Occipital lobe (tissue), 3 donors: ENCODE measurements at places on chromosomes 1 and 21.
A peak's percentile ranks its signal among the peaks of the same experiment; 100 is the strongest.

DNA sequence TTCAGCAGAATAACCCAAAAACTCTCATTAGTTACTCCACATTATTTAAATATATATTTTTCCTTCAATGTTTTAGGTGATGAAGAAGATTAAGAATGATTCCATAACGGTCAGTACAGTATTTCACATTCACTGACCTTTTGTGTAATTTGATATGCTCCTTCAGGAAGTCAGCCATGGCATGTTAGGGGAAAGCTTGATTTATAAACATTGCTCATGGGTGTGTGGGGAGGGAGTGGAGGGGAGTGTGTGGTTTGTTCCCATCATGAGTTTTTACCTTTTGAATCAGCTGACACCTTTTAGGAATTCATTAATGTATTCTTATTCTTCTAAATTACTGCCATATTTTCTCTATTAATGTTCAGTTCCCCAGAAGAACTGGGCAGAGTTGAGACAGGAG is 240.2 kb downstream of the ATG4C start:
- DNase-seq = no peak

- no peak for DNase-seq
These were observed 24.2 kb downstream of the PDE9A start for GRCh38 chr21:42677339-42678321.

DNA sequence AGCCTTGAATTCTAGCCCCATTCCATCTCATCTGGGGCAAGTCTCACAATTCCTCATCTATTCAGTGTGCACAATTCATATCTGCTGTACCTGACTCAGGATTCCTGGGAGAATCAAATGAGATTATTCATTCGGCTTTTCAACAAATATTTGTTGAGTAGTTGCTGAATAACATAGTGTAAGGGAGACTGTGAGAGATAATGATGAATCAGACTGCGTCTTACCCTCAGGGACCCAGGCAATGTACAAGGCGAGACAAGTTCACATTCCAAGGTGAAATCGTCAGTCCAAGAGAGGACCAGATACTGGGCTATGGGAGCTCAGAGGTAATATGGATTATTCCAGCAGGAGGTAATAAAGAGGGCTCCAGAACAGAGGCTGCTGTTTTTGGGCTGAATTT is 67.8 kb upstream of the SMYD2 start:
- DNase-seq = no peak

DNA sequence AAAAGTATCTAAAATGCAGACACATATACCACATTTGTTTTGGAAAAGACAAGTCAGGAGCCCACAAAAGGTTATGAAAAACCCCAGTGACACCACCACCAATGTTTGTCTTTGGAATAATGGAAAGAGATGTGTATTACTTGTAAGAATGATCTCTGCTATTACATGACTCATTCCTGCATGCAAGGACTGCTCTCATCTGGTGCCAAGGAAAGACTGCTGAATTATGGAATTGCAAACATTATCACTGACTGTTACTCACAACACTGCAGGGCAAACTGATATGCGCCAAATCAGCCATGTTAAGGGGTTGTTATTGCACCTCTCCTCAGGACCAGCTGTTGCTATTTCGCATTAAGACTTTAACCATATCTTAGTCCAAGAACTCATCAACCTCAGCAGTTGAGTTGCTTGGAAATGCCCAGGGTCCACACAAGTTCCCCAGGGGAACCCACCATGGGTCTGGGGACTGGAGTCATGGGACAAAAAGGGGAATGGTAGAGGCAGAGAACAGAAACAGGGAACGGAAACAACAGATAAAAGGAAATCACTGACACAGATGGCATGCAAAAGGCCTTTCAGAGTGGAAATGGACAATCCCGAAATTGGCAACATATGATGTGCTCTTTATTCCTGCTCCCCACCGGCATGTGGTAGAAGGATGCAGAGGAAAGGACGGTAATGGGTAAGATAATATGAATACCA is 34.4 kb downstream of the CAPZB start:
- DNase-seq = no peak

DNA sequence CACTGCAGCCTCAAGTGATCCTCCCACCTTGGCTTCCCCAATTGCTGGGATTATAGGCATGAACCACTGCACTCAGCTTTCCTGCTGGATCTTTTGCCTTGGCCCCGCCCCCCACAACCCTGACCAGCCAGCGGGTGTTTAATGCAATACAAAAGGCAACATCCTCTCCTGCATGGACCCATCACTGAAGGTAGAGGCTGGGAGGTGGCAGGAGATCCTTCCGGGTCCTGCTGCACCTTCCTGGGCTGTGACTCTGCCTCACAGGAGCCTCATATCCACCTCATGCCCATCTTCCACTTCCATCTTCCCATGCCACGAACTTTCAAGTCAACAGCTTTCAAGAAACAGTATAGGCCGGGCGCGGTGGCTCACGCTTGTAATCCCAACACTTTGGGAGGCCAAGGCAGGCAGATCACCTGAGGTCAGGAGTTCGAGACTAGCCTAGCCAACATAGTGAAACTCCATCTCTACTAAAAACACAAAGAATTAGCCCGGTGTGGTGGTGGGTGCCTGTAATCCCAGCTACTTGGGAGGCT is 11.7 kb upstream of the WNT9A start:
- no peak for DNase-seq

GRCh38 chr1:158089925-158090637 is 90.6 kb upstream of the CD1D start:
- no peak for DNase-seq

DNA sequence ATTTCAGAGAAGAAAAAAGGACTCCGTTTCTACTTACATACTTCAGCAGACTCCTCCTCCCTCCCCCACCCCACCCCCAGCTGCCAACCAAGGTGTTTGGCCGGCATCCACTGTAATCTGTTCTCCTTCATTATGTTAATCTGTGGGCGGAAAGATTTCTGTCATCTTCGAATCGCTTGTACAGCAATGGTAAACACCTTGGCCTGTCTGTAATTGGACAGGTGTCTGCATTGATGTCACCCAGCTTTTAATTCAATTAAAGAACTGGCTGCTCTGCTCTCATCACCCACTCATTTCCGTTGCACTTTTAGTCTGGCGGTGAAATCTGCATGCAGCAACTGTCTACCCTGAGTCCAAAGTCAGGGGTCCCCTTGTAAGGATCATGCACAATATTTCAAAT is 368.6 kb downstream of the USH2A start:
- no peak for DNase-seq

DNA sequence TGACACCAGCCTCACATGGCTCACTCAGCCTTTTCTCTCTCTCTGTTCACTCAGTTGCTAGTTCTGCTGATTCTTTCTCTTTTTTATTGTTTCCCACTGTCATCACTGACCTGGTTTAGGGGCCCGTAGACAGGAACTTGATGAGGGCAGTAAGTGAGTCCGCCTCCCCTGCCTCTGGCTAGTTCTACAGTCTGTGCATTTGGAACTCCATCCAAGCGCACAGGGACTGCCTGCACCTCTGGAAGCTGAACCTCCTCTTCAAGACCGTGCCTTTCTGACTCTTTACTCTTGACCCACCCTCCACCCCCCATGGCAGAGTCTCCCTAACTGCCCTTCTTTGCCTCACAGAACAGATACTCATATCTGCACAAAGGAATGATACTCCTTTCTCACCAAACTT is 4.2 kb downstream of the TENT5C start:
- no peak for DNase-seq

DNA sequence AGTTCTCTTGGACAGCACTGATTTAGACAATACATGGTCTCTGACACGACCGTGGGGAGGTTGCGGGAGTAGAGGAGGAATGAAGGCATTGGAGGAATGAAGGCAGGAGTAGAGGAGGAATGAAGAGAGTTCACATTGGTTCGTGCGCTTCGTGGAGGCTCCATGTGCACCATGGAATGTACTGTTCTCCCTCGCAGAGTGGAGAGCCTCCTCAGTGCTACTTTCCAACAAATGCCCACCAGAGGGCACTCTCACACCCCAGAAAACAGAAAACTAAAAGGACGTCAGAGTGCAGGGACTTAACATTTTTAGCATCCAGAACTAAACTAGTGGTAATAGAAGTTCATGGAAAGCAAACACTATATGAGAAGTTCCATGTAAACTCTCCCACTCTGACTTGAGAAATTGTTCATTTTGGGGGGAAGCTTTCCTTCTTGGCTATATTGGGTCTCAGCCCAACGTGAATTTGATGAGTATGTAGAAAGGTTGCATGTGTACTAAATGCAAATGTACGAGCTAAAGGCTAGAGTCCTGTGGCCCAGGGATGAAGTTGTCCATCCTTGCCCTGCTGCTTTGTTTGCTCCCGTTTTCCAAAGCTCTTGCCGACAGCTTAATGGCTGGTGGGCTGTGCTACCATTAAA is 211.6 kb downstream of the LMX1A start:
- DNase-seq = peak; percentile 16

GRCh38 chr1:6471970-6472368 is 6.0 kb upstream of the TNFRSF25 start:
- no peak for DNase-seq

- no peak for DNase-seq
These were observed 60.8 kb downstream of the ITPKB start for GRCh38 chr1:226678251-226678650.

DNA sequence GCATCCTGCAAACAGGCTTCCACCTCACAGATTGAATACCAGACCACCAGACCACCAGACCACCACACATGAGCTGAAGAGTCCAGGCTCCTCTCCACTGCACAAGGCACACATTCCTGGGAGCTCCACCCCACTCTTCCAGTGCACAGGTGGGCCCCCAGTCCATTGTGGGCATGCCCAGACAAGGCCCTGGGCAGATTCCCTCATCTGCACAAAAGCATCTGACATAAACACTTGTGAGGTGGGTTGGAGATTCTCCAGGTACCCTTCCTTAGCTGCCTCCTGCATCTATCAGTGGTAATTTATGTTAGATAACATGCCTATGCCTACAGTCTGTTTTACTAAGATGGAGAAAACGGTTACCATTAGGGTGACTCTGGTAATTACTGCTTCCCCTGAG is 11.6 kb upstream of the CTBS start:
- DNase-seq = no peak

DNA sequence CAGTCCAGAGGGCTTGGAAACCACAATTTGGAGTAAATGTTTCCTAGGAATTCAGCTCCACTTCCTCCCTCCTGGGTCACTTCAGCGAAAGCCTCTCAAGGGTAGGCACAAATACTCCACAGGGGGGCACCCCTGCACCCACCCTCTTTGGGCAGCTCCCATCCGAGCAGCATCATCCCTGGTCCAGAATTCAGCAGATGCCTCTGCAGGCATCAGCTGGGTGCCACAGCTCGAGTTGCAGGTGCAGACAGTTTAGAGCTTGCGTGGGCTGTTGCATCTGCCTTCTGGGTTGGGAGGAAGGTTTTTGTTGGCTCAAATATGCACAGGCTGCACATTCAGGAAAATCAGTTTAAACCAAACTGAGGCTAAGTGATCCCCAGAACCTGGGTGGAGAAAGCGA is 25.0 kb downstream of the KANK4 start:
- peak; percentile 27 for DNase-seq

DNA sequence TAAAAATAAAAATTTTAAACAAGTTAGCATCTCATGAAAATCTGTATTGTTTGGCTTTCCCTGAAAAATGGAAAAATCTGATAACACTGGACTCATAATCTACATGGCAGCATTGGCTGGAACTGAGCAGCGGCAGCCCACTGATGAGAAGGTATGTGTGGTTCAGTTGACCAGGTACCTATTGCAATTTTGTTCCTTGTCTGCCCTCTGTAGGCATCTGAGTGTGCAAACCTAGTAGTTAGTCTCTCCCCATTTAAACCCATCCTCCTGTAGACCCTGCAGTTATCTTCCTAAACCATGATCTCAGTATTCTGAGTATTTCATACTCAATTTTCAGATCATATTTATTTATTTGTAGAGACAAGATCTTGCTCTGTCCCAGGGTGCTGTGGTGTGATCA is 59.4 kb upstream of the SERBP1 start:
- DNase-seq = no peak

DNA sequence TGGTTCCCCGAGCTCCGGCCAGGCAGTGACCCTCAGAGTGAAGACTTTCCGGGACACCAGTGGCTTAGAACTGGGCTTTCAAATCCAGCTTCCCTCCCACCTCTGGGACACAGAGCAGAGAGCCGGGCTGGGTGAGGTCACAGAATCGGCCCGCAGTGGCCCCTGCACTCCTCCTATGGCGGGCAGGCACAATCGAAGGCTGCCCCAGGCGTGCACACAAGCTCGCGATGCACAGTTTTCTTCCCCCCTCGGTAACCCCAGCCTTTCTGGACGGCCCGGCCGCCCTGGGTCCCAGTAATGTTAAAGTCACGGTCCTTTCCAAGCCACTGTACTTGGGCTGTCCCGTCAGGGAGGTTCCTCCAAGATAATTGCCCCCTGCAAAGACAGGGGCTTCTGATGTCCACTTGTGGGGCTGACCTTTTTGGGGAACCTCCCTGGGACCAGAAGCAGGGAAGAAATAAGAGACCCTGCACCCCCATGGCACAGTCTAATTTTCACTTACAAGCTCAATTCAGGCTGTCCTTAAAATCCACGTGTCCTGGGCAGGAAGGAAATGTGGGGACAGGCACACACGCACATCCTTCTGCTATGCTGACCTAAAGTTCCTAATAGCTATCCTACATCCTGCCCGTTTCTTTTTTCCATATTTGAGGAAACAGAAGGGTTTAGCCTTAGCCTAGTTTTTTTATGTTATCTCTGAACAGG is 13.7 kb downstream of the TFF3 start:
- no peak for DNase-seq
